ENCODE measurements at places on chromosomes 5 and 9.

DNA sequence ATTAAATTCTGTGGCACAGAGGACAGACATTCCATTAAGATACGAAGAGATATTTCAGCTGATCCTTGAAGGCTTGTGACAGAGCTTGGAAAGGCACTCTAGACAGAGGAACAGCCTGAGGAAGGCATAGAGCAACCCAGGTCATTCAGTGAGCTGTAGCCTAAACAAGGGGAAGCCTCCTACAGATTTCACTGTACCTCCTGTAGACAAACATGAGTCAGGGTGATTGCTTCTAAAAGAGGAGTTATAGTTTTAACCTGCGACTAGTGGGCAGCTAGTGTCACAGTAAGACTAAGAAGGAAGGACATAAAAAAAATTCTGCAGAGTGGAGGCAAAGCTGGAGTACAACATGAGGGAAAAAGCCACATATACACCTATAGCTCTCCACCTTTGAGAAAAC, 43.5 kb upstream of the ANKDD1B start:
- peak; percentile 59 for DNase-seq

DNA sequence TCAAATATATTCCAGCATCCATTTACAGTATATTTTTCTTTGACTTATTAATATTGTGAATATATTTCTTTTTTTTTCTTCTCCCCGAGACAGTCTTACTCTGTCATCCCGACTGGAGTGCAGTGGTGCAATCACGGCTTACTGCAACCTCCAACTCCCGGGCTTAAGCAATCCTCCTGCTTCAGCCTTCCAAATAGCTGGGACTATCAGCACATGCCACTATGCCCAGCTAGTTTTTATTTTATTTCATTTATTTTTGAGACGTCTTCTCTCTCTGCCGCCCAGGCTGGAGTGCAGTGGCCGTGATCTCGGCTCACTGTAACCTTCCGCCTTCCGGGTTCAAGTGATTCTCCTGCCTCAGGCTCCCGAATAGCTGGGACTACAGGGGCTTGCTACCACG, 7.4 kb upstream of the GLIPR2 start:
- no peak for DNase-seq

DNA sequence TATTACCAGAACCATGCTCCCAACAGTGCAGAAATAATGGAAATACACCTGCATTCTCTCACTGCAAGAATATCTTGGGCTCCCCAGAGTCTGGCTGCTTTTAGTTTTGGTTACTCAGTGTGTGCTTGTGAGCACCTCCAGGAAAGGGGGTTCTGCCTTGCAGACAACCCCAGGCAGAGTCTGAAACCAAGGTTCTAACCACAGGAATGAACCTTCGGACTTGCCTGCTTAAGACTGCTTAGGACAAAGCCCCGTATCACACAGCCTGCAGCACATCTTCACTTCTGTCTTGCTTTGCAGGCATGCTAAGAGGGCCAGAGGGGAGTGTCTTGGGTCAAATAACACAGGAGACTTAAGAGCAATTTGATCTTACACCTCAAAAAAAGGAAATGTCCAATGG, 94.8 kb upstream of the SPATA31C2 start:
- DNase-seq = peak; percentile 34

GRCh38 chr5:43619911-43620310, 16.9 kb downstream of the NNT start:
- no peak for DNase-seq

DNA sequence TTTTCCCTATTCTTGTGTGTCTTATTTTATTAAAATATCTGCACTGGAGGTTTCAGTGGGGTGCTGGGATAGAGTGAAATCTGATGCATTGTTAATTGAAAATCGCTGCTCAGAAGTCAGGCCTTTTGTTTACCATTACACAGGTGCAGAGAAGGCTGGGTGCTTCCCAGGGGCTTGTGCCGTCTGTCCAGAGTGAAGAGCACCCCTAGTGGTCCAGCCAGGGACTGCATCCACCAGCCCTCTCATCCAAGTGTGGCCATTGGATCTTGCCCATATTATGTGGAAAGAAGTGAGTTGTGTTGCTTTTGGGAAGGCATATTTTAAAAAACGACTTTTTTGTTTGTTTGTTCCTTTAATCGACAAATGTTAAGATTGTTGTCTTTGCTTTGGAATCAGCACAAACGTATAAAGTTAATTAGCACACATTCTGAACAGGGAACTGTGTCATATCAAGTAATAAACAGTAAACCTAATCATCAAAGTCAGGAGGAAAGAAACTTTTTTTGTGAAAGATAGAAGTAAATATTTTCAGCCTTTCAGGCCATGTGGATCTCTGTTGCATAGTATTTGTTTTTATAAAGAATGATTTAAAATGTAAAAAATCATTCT, 315.6 kb downstream of the MTRR start:
- no peak for DNase-seq

- DNase-seq = no peak
Observed at GRCh38 chr9:134917431-134918373, at the start of gene FCN1. Gene FCN1, minus strand, starts transcription at chr9:134917912. Its CDS starts 41 bp downstream, at chr9:134917871.

- DNase-seq = no peak
Observed at GRCh38 chr9:14183001-14183400, 130.9 kb downstream of the NFIB start.

GRCh38 chr5:65925044-65925600, 1.3 kb upstream of the ERBIN start:
- DNase-seq = peak; percentile 83

- peak; percentile 43 for DNase-seq
Observed at GRCh38 chr5:32687499-32687831, 23.7 kb upstream of the NPR3 start.

GRCh38 chr9:22008717-22009505, at the start of gene CDKN2B:
Gene CDKN2B, minus strand, starts transcription at chr9:22009305. Its CDS starts 352 bp downstream, at chr9:22008953.
- peak; percentile 87 for DNase-seq

DNA sequence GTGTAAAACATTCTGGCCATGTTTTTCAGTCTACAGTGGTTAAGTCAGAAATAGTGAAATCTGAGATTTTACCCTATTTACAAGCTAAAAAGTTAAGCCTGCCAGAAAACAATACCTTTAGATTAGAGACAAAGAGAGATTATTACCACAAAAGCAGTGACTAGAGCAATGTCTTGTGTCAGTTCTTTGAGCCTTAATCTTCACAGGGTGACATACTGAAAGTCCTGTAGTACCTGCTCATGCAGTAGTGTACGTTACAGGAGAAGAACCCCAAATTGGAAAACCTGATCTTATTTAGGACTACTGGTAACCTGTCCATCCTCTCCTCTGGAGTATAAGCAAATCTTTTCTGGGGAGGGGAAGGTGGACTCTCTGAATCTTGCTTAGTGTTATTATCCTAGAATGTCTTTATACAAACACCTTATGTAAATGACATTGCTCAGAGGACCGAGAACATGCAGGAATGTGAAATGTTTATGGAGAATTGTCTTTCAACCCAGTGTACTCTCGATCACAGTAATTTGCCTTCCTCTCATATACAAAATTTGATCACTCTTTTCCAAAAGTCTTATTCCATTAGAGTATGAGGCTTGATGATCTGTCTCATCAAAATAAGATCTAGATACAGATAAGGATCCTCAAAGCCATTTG, 55.7 kb downstream of the ERBIN start:
- no peak for DNase-seq

GRCh38 chr9:5557606-5558587, 47.6 kb downstream of the PDCD1LG2 start:
- peak; percentile 23 for DNase-seq

DNA sequence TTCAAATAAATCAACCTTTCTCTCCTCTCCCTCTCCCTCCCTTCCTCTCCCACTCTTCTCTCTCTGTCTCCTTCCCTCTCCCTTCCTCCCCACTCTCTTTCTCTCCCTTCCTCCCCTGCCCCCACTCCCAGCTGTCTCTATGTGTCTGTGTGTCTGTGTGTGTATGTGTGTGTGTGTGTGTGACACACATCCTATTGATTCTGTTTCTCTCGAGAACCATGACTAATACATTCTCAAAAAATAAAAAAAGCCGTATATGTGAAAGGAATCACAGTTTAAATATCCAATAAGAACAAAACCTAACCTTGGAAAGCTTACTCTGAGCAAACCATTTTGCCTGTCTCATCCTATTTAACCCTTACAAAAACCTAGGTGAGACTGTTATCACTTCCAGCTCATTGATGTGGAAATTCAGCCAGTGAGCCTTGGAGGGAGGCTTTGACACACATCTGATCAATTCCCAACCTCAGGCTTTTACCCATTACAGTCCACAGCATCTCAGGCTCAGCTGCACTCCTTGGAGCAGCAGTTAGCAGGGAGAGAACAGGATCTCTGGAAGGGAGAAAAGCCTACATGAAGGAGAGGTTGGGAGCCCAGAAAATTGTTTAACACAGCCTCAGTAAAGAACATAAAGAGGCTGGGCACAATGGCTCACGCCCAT, 8.3 kb downstream of the HSD17B3 start:
- peak; percentile 24 for DNase-seq

GRCh38 chr9:11064909-11065308, 452.1 kb upstream of the PTPRD start:
- DNase-seq = no peak

DNA sequence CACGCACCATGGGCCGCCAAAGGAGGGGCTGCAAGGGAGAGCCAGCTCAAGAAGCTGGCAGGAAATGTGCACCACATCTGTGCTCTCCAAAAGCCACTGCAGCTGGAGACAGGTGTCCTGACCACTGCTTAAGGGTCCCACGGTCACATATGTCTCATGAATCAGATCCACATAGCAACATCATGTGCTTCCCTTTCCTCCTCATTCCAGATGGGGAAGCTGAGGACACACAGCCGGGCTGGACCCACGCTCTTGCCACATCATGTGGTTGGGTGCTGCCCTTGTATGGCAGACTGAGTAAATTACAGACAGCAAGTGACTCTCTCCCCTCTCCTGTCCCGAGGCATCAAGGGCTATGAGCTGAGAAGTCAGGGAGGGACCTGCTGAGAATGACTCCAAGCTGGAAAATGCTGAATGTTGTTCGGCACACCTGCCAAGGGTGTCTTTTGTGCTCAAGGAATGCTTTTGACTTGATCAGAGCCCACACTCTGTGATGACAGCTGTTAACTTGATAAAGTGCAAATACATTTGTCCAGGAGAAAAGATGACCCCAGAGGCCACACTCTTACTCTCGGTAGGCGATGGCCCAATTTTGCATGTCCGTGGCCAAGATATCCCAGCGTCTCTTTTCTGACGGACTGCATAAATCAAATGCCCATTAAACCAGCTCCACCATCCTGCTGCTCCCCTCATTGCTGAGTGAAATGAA, 58.2 kb downstream of the NSUN2 start:
- DNase-seq = no peak

- no peak for DNase-seq
Observed at GRCh38 chr5:138243794-138244193, 30.6 kb downstream of the GFRA3 start.

DNA sequence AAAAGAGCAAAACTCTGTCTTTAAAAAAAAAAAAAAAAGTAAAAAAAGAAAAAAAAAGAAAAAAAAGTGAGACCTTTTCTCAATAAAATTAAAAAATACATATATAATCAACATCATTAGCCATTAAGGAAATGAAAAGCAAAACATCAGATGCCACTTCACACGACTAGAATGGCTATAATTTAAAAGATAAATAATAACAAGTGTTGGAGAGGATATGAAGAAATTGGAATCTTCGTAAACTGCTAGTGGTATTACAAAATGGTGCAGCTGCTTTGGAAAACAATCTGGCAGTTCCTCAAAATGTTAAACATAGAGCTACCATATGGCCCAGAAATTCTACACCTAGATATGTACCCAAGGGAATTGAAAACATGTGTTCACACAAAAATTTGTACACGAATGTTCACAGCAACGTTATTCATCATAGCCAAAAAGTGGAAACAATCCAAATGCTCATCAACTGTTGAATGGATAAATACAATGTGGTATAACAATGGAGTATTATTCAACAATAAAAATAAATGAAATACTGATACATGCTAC, 45.3 kb upstream of the SIL1 start:
- no peak for DNase-seq

DNA sequence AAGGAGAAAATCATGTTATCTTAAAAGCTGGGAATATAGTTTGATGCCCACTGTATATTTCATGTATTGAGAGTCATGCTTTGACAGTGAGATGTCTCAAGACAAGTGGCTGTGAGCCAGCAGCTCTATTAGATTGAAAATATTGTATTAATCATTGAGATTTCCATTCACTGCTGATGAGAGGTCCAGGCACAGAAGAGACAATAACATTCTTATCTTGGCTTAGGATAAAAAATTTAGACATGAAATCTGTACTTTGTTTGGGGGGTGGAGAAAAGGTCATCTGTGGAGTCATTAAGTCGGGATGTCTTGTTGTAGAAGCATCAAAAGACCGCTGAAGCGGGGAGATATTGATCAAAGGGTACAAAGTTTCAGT, 97.9 kb upstream of the EQTN start:
- no peak for DNase-seq

- DNase-seq = no peak
Observed at GRCh38 chr9:110980261-110980660, 58.0 kb downstream of the LPAR1 start.

GRCh38 chr9:69748304-69748703, 11.5 kb downstream of the PTAR1 start:
- no peak for DNase-seq

GRCh38 chr5:95029569-95030366, 255.1 kb downstream of the MCTP1 start:
- no peak for DNase-seq

DNA sequence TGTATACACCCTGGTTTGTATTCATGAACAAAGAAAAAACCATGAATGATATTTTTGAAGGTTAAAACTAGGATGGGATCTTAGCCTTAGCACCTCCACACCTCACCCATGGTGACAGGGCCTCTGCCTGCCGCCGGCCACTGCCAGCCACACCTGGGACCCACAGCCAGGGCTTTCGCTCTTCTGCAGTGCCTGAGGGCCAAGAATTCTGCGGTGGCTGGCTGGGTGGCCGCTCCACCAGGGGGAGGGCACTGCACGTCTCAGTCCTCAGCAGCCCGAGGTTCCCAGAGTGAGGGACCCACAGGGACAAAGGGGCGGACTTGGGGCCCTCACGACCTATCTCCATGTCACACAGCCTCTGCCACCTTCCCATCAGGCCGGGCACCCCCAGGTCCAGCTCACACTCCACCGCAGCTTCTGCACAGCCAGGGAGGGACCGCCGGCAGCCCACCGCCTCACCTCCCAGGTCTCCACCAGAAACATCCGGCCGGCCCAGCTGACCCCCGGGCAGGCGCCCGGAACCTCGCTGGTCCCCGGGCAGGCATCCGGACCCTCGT, 6.9 kb downstream of the EXD3 start:
- DNase-seq = no peak

DNA sequence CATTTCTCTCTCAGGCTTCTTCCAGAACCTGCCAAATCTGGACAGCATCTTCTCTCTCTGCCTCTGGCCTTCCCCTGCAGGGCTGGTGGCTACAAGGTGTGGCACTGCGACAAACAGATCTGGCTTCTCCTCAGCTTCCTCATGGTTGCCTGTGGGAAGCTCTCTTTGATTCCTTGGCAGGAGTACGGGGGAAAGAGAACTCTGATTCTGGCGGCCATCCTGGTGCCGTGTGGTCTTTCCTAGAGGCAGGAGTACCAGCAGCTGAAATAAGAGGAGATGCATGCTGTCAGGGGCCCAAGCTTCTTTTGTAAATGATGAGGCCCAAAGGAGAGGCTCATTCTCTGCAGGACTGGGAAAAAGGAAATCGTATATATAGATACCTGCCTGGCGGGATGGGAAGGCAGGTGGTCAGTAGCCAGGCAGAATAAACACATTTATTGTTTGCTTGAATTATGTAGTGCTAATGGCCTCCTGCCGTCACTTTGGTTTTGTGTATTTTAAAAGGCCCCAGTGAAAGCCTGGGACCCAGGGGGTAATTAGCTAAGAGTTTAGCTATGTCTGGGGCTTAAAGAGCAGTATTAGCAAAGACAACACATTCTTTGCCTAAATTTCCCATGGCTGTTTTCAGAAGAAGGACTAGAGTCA, at the start of gene CER1:
TSS of gene CER1 (minus strand) at position 343 of the 645 bp plus-strand sequence. CDS start at position 282, 61 bp downstream.
- DNase-seq = no peak
